ENCODE measurements at places on chromosomes 7 and 10.

GRCh38 chr10:34374356-34375045 lies 440.6 kb downstream of the PARD3 start:
- no peak for DNase-seq

GRCh38 chr10:26821699-26822570 lies 38.8 kb downstream of the ABI1 start:
- no peak for DNase-seq

DNA sequence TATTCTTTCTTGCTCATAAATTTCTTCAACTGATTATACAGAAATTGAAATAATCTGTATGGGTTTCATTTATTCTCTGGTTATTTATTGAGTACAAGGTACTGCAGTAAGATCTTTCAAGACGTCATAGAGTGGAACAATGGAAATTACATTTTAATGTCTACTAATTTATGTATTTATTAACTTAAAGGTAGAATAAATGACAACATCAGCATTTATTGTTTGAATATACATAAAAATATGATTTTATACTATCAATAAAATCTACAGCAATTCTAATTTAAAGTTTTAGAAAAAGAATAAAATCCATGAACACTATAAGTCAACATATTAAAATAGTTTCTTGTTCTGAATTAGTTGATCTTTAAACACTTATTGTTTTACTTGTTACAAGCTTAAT lies 158.5 kb downstream of the AGMO start:
- DNase-seq = no peak

GRCh38 chr7:121113288-121113687 lies 124.8 kb downstream of the CPED1 start:
- peak; percentile 12 for DNase-seq

DNA sequence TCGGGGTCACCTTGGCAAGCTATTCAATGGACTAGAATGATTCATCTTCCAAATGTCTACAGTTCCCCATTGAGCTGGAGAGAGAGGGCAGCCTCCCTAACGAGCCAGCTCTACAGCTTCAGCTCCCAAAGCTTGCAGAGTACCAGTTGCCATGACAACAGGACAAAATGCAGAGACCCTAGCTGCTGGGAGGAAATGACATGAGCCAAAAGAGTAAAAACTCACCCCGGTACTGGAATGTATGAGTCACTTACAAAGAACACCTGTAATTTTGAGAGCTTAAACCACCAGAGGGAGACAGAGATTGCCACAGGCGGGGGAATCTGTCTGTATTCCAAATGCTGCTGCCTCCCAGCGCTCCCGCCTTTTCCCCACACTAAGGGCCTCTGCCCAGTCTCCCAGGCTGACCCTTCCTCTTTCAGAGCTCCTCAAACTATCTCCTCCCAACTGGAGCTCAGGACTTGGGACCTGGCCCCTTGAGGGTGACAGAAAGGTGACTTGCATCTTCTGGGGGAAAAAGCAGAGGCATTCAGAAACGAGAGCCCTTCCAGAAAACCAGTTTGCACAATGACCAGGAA lies 95.5 kb downstream of the CUL2 start:
- DNase-seq = peak; percentile 53

GRCh38 chr10:132908621-132909295 lies 33.6 kb downstream of the CFAP46 start:
- no peak for DNase-seq

GRCh38 chr10:117253908-117254307 lies 13.0 kb downstream of the SLC18A2 start:
- no peak for DNase-seq

DNA sequence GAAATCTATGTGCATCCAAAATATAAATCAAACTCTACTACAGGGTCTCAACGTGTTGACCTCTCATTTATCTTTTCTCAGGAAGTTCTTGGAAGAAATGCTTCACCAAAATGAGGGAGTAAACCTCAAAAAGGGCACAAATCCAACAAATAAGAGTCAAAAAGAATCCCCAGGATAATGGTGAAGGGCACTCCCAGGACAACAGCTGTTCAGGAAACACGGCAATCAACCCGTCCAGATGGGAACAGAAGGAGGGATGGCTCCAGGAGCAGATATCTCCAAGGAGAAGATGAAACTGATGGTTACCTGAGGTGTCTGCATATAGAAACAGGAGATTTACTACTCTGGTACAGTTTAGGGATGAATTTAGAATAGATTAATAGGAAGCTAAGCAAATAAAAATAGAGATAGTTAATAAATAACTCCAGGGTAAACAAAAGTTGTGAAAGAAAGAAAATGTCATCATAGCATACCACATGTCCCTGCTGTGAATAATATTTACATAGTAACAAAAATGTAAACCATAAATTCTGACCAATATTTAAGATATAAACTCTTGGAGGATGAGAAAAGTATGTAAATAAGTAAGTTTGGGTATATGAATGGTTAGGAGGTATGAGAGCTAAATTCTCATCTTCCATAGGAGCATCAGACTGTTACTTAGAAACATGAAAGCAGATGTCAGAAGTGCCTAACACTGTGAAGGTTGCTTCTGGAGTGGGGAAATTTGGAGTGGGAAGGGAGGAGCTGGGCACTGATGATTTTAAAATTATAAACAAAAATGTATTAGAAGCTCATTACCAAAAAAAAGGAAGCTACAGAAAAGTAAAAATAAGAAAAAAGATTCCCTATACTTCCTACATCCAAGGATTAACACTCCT lies 237.5 kb upstream of the HPS1 start:
- DNase-seq = no peak

GRCh38 chr10:111491154-111491553 lies 414.3 kb downstream of the ADRA2A start:
- DNase-seq = no peak

GRCh38 chr7:129389829-129390228 lies 44.4 kb upstream of the STRIP2 start:
- no peak for DNase-seq

GRCh38 chr10:102065561-102066398 lies 631 bp downstream of the HPS6 start:
- DNase-seq = peak; percentile 66

DNA sequence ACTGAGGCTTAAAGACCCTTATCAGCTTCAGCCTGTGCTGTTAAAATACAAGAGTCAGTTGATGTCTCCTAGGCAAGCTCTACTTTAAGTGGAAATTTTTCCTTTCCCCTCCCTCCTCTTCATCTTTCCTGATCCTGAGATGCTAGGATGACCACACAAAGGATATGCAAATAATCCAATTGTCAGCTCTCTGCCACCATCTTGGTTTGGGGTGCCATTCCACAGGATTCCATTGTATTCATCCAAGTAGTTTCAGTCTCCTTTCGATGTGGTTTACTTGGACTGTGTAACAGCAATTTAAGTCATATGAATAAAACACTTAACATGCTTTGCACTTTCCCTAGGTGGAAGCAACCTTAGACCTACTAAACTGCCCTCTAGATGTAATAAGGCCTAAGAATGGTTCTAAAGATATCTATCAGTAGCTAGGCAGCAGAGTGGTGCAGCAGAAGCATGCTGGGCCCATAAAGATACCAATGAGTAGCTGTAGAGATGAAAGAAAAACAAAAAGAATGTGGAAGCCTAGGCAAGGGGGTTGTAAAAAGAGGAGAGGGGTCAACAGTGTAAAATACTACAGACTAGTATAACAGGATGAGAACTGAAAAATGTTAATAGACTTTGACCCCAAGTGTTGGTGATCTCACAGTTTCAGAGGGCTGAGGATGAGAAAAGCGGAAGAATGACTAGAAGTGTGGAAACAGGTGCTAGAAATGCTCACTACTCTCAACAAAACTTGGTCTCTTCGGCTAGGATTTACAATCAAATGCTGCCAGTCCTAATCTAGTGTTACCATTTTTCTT lies 2.4 kb upstream of the CFAP69 start:
- no peak for DNase-seq

DNA sequence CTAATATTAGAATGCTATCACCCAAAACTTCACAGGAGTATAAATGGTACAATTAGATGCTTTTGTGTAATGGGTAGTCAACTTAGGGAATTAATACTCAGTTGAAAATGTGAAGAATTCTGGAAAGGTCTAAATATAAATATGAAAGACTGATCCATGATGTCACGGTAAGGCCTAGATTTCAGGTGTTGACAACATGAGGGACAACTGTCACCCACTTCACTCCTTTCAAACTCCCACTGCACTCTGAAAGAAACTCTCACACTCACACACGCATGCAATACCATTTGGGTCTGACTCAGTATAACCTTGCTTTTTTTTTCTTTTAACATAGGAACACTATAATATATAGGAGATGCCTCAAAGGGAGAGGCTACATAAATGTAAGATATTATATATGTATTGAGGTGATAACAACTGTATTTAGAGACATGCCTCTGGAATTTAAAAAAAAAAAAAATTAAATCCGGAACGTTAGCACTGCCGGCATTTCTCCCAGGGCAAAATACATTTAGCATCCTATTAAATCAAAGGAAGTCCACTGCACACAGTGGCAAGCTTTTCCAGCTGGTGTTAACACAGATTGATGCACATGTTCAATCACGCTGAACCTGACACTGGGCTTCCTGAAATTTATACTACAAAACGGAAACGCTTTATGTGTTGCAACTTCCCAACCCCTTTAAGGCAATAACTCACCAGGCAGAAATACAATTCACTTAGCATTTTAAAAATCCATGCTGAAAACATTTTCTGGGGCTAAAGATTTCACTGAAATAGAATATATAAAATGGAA lies 74.9 kb downstream of the RSU1 start:
- no peak for DNase-seq

DNA sequence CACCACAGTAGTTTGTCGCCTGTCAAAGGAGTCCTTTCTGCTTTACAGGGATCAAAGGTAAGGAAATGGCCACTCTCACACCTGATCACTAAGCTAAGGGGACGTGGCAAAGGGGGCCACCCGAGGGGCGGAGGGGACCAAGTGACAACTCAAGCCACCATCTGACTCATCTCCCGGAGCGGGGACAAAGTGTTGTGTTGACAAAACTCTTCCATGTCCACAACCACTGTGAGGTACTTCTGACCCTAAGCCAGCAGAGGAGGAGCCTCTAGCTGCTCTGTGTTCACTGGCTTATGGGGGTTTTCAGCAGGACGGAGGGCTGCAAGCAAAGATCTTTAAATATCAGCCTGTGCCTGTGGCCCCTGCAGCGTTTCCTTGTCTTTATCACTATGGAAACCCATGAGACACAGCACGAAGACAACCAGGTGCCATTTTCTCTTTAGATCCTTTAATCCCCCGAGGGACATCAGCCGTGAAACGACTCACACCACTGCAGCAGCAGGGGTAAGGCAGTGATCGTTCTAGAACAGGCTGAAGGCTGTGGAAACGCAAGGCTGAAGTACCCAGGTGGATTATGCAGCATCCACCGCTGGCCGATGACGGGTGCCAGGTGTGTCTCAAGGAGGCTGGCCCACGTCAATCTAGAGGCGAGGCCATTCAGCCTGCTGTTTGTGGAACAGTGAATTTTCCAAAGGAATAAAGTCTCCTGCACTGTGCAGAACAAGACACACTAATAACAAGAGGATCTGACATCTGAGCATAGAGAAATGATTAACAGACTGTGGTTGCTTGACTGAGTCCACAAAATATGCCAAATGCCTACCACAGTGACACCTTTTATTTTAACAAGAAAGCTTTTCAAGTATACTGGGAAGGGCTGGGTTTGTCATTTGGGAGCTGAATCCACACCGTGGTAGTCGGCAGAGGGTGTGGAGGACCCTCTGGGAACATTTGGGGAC lies 26.6 kb upstream of the DDC start:
- DNase-seq = no peak

DNA sequence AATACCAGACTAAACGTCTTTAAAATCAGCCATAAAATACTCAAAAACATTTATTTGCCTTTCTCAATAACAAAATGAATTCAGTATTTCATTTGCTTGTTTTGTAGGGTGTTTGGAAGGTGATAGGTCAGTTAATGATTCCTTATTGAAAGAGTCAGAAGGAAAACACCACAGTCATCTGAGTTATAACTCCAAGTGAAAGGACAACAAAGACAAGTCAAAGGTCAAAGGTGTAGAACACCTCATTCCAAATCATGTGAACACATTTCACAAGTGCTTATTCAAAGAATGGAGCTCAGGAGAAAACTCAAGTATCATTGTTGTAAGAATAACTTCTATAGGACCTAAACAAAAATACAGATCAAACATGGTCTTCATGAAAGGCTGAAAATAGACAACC lies 318.6 kb upstream of the PHF14 start:
- DNase-seq = no peak

DNA sequence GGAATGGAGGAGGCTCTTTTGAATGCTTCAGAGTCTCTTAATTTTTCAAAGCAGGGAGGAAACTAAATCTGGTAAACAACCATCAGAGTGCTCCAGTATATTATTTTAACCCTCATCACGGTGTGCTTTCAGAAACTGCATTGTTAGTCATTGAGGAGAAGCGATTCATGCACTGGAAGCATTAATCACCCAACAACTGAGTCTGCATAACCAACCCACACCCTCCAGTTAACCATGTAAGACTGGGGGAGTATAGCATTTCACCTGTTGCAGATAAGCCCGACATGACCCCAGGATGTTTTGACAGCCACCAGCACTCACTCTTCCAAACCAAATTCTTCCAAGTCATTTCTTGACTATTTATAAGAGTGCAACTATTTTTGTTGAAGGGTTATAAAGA lies 257.6 kb downstream of the GATA3 start:
- DNase-seq = no peak

DNA sequence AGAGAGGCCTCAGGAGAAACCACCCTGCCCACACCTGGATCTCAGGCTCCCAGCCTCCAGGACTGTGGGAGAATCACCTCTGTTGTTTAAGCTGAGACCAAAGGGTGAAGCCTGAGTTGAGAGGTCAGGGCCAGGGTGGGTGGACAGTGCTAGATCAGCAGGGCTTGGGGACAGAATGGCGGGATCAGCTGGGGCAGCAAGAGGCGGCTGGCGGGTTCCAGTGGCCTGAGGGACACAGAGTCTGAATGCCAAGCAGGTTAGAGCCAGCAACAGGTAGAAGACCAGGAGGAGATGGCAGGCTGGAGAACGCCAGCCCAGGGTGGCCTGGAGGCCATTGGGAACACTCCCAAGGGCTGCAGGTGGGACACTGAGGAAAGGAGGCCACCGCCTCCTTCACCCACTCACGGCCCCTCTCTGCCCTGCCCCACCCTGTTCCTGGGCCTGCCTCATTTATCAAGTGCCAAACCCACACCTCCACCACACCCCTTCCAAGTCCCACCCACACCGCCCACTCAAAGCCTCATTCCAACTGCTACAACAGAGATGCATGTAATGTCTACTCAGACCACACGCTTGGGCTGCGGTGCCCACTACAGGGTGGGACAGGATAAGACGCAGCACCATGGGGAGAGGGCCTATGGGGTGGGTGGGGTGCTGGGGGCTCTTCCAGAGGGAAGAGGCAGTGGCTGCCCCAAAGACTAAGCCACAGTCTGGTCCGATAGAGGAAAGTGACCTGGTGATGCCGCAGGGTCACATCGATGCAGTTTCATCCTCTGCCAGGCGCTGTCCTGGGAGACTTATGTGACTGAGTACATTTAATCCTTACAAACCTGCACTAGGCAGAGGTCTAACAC lies 173.9 kb downstream of the TNS3 start:
- DNase-seq = no peak

- DNase-seq = no peak
Measured at GRCh38 chr7:11060893-11061292, 87.2 kb downstream of the PHF14 start.

- DNase-seq = no peak
Measured at GRCh38 chr10:6056411-6057135, 5.6 kb downstream of the IL2RA start.

- DNase-seq = no peak
Measured at GRCh38 chr10:5163487-5163886, 21.5 kb downstream of the AKR1C8 start.

Measured in AG08396 (cell line).